ENCODE measurements at places on chromosomes 3 and 15. TPM values are rescaled to one million over a fixed set of nuclear protein-coding genes. Genes with fewer than 3 reads are reported as not detected.

DNA sequence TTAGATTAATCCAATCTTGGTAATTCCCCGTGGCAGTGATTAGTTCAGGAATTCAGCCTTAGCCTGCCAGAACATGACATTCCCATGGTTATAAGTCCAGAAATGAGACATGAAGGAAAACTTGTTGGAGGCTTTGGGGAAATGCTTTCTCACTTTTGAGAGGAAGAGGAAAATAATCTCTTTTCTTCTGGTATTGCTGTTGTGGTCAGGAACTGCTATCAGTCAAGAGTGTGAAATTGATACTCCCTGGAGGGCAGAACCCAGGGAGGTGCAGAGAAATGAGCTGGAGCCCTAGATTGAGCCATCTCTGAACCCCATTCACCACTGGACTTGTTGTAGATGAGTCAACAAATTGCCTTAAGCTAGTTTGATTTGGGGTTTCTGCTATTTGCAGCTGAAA is 38.6 kb upstream of the APH1B start:
- DNase-seq: no peak

GRCh38 chr3:39325236-39325635 is 4.3 kb upstream of the CCR8 start:
- DNase-seq: no peak

DNA sequence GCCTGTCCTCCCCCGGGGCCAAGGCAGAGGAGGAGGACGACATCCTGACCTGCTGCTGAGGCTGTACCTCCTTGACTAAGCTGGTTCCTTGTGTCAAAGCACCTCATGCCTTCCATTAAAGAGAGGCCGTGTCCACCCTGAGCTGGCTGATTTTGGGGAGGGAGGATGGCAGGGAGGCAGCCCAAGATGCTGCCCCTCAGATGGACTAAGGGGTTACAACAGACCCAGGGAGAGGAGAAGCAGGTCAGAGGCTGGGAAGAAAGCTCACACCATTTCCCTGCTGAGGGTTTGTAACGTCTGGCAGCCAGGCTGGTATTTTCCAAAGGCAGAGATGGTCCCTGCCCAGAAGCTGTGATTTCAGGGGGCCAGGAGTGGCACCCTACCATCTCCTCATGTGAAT is 2.7 kb upstream of the ITIH3 start:
- DNase-seq: no peak

CACNA2D2 gene
- 2.3 TPM for total RNA-seq

SCAANT1 gene
- total RNA-seq: not detected

DNA sequence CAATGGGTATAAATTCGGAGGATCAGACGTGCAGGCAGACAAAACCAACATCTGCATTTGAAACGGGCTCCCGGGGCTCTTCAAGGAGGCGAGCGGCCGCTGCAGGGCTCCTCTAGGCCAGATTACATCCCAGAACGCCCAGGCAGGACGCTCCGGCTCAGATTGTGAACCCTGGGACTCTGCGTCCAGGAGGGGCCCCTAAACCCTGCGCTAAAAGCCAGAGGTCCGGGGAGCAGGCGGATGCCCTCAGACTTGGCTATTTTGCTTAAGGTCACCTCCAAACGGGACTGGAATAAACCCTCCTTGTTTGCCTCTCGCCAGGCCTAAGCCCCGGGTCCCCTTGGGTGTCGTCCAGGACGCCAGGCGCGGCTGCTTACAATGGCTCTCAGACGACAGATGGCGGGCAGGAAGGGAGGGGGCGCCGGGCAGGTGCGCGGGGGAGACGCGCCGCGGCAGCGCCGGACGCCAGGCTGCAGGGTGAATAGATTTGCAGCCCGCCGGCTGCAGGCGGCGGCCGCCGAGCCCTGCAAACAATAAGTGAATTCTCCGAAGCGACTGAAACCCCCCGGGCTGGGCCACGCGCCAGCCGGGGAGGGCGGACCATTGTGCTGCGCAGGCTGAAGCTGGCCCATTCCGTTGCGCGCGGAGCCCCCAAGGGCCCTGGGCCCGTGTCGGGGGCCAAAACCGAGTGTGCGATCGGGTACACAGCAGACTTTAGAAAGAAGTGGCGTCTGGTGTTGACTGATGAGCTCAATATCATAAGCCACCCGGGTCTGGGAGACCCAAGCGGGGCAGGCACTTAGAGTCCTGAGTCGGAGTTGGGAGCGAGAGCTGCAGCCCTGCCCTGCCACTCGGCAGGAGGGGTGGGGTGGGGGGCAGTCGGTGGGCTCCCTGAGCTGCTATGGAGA is 32.3 kb upstream of the AMOTL2 start:
- peak; percentile 55 for DNase-seq

DNA sequence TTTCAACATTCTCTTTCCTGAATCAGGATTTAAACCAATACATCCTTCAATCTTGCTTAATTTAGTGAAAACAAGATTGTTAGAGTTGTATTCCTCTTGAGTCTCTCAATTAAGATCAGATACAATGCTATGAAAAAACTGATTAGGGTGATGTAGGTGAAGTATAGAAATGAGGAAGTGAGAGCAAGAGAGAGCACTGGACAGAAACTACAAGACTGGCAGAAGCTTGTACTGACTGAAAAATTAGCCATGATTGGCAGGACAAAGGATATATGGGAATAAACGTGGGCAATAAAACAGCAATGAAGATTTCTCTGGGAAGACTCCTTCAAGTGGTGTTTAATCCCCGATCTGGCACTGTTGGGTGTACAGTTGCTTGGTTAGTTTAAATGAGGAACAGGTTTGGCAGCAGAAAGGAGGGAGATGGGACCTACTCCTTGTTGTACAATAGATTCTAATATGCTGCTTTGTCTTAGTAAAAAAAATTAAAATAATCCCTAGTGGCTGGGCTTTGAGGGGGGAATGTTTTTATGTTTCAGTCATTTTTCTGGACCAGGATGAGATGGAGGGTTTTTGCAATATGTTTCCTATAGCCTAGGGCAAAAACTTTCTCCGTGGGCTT is 252.7 kb downstream of the SLC9A9 start:
- DNase-seq: no peak

GRCh38 chr3:17290894-17291293 is 406.1 kb downstream of the PLCL2 start:
- DNase-seq: no peak

- no peak for DNase-seq
These were observed 1.1 kb upstream of the HAPLN3 start for GRCh38 chr15:88896333-88897033.

COL6A6 gene
- 2.1 TPM for total RNA-seq

DNA sequence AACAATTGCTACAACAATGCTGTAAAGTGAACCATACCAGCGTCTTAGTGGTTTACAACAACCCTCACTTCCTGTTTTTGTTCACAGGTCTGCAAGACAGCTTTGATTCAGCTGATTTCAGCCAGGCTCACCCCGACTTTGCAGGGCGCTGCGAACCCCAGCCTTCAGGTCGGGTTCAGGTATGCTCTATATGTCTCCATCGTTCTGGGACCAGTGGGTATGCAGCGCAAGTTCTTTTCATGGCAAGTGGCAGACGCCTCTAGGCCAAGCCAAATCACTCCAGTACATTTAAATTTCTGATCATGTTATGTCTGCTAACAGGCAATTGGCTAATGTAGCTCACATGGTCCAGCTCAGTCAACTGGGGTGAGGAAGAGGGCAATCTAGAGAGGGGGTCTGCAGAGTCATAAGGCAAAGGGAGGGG is 52.4 kb upstream of the RGMA start:
- DNase-seq: no peak

CCR1 gene
- 2.0 TPM for total RNA-seq

DNA sequence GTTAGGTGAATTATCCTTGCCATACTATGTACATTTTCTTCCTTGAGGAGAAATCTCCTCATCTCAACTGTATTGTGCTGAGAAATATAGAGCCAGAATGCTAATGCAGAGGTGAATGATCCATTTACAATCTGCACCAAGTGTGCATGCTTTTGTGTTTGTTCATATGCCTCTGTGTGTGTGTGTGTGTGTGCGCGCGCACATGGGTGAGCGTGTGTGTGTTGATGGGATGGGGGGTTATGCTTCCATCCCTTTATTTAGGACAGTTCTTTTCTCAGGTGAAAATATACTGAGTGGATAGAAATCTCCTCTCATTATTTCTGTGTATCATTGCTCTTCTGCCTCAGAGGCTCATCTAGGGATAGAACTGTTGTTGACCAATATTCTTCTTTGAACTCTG is 626.1 kb downstream of the MCTP2 start:
- DNase-seq: no peak

DNA sequence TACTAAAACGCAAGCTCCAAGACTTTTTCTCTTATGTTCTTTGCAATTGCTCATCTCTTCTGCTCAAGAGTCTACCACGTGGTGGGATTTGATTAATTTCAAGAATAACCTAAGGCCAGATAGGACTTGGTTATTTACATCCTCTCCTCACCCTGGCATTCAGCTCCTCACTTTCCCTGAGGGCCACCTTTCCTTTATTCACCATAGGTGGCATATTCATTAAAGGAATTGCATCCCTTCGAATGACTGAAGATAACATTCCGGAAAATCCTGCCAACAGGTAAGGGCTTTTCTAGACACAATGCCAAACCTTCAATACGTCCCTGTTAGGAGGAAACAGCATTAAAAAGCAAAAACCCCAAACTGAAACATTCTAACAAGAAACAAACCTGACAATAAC is 220.0 kb upstream of the KBTBD8 start:
- no peak for DNase-seq

DNA sequence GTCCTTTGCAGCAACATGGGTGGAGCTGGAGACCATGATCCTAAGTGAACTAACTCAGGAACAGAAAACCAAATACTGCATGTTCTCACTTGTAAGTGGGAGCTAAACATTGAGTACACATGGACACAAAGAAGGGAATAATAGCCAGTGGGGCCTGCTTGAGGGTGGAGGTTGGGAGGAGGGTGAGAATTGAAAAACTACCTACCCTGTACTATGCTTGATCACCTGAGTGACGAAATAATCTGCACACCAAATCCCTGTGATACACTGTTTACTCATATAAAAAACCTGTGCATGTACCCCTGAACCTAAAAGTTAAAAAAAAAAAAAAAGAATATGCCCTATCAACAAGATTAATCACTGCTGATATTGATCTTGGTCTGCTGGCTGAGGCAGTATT is 58.7 kb upstream of the ADAMTSL3 start:
- no peak for DNase-seq

GRCh38 chr3:154223519-154223918 is 100.8 kb downstream of the DHX36 start:
- DNase-seq: no peak

STAC gene
- total RNA-seq: 0.30 TPM

PCLAF gene
- total RNA-seq: 0.58 TPM

DNA sequence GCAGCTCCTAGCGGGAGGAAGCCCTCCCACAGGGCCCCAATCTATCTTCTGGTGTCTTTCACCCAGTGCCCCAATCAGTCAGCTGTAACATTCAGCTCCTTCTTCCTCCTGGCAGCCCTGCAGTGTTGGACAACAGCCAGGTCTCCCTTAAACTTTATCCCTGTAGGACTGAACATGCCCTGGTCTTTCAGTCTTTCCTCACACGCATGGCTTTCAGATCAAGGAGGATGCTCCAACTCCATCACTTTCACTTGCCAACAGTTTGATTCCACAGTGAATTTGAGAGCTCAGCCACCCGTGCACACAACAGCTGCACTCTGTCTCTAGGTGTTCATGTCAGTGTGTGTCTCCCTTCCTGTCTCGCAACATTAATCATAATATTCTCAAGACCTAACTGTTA is 28.5 kb upstream of the LRRC34 start:
- DNase-seq: no peak

- DNase-seq: no peak
These were observed 116.7 kb downstream of the ADAM10 start for GRCh38 chr15:58632789-58633188.

TUSC7 gene
- total RNA-seq: not detected
